ENCODE measurements at places on chromosomes 7 and 10.

DNA sequence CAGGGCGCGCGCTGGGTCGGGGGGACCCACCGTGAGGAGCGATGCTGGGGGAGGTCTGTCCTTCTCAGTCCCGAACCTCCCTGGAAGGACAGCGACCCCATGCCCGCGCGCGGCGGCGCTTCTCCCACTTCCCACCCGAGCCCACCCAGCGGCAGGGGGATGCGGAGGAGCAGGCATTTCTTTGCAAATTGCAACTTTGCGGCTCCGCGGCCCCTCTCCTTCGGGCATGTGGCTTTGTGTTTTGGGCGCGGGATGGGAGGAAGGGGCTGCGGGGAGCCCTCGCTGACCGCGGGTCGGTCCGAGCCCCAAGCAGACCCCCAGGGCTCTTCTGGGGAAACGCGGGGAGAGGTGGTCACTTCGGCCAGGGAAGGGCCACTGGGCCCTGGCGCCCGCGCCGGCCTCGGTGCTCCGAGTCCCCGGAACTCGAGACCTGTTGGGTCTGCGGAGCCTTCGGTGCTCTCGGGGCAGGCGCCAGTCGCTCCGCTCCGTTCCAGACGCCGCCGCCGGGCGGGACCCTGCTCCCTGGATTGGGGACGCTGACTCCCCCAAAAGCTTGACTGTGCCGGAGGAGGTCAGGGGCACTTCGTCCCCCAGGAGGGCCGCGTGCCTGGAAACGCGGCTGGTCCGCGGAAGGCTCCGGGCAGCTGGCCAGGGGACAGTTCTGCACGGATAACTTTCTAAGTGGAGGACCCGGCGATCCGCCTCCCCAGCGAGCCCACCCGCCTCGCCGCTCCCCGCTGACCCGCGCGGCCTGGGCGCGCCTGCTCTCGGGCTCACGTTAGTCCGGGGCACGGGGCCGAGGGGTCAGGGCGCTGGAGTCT is 164.2 kb upstream of the DPP6 start:
- peak; percentile 20 for DNase-seq

- DNase-seq = no peak
Measured at GRCh38 chr10:129038522-129038921, 428.5 kb upstream of the MGMT start.

- DNase-seq = no peak
Measured at GRCh38 chr7:114432061-114432460, 17.4 kb downstream of the FOXP2 start.

DNA sequence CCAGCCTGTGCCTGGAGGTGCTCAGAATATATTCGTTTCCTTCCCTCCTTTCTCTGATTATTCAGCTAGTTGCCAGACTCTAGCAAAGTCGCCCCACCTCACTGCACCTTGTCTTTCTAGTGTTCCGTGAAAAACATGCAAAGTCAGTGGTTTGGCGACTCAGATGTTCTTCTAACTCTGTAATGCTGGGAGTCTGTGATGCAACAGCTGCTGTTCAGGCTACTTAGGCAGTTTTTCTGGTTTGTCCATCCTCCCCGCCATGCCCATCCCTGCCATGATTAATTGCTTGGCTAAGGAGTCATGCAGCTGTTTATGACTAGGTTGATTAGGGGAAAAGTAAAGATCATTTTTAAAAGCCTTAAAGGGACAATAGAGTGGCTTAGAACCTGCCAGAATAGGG is 99.4 kb downstream of the MTPN start:
- no peak for DNase-seq

DNA sequence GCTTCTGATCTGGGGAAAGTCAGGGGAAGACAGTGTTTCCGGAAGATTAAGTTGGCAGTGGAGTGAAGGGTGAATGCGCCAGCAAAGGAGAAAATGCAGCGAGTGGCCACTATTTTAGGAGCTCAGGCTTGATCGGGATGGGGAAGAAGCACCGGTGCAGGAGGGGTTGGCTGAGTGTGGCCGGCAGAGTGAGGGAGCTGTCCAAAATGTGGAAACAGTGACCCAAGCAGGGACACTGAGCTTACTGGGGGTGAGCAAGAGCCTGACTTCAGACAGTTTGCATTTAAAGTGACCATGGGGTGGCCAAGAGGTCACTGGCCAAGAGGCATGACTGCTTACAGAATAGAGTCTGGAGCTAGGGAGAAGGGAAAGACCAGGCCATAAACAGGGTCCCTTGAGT is 79.3 kb downstream of the GOLGA7B start:
- DNase-seq = no peak

DNA sequence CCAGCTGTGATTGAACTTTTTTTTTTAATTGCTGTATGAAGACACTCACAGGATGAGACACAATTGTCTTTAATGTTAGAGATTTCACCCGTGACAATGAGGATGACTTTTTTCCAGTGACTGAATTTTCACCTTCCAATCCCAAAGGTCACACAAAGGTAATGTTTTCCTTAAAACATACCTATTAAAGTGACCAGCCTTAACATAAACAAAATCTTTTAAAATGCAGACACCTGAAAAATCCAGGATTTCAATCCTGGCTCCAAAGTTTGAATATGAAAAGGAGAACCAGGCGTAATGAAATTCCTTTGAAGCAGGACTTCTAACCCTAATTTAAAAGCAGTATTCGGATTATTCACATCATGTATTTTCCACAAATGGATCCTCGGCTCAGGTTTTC is 647.7 kb downstream of the GATA3 start:
- DNase-seq = no peak

DNA sequence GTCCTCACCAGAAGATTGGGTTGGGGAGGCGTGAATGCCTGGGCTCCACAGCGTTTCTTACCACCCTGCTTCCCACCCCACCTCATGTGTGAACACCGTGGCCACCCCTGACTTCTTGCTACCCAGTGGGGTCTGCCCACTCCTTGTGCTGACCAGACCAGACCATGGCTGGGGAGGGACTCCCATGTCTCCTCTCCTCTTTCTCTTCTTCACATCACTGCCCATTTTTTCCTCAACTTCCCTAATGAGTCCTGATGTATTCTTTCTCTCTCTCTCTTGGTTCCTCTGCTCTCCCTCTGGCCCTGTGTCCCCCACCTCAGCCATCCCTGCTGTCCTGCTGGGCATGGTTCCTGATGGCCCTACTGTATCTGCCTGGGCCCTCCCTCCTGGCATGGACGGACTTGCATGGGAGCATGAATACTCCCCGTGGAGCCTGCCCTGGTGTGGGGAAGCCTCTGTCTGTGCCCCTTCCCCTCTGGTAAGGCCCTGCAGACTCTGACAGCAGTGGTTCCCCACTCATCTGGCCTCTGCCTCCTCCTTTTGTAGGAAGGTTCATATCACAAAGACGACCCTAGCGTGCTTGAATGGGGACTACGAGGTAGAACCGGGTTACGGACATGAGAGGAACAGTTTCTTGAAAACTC is 85.5 kb downstream of the ADCY1 start:
- no peak for DNase-seq

DNA sequence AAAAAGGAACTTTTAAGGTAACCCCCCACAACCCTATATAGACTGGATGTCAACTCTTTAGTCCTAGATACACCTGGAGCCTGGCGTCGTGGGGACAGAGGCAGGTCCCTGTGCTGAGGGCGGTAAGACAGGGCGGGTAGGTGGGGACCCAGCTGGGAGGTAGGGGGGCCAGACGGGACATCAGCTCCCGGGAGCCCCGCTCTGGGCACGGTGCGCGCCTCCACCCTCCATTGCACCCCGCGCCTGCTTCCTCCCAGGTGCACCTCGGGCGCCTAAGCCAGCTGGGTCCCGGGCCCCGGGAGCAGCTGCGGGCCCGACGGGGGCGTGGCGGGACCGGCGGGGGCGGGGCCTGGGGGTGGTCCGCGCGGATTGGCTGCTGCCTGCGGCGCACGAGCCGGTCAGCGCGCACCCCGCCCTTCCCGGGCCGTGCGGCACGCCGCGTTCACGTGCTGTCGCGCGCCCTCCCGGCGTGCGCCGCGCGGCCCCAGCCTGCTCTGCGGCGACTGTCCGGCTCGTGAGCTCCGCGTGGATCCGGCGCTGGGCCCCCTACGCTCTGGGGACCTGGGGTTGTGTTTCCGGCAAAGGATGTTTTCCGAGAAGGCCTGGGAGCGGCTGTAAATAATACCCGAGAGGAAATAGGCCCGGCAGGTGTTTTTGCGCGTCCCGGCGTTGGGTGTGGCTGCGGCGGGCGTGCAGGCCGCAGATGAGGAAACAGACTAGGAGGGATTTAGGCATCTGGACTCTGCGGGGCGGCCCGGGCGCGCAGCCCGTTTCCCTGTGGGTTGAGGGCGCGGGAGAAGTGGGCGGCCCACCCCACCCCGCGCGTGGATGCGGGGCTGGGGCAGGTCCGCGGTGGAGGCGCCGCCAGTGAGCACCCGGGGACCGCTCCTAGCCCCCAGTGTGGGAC is 39.1 kb upstream of the PFKFB3 start:
- DNase-seq = peak; percentile 86

DNA sequence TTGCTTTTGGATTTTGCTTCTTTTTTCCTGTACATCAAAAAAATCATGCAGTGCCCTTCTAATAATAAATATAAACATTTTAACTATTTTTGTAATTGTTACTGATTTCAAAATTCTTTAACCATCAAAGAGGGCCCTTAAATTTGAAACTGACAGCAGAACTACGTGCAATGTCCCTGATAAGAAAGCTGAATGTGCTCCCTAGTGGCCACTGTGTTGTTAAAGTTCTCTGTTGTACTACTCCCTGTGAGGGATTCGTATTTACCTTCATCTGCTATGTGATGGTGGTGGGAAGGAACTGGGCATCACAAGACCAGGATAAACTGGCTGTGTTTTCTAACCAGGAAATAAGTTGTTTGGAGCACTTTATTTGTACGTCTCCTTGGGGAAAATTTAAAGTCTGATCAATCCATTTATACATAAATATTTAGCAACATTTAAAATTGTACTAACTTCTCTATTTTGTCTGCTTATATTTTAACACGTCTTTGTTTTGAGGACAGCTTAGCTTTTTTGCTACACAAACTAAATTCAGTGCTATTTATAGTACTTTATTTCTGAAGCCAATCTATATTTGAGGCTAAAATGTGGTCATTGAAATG is 322.4 kb downstream of the HGF start:
- DNase-seq = peak; percentile 22

DNA sequence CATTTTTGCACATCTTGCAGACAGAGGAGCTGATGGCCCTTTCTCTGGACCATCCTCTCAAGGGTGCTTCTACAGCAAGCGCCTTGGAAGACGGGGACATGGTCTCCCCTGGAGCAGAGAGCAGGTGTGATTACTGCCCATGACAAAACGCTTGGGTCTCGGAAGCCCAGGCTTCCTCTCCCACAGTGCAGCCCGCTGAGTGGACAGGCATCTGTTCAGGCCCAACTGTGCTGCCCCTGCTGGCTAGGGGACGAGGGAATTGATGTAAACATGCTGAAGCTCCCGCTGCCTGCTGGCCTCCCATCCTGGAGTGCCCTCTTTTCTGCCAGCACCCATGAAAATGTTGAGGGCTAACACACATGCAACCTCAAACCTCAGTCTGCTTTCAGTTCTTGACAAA is 14.3 kb downstream of the IL15RA start:
- DNase-seq = no peak

GRCh38 chr7:12685550-12685949 is 1.9 kb upstream of the ARL4A start:
- no peak for DNase-seq

All from NCI-H1092 (cell line).